Natural killer cell treated with Interleukin-12 subunit alpha and Interleukin-12 subunit beta and Interleukin-15 and Interleukin-18, amount 100 ng/mL, for 72 hours (primary cell): ENCODE measurements at places on chromosomes 1 and 21. TPM values are rescaled to one million over a fixed set of nuclear protein-coding genes. Genes with fewer than 3 reads are reported as not detected.
A peak's percentile ranks its signal among the peaks of the same experiment; 100 is the strongest.

DNA sequence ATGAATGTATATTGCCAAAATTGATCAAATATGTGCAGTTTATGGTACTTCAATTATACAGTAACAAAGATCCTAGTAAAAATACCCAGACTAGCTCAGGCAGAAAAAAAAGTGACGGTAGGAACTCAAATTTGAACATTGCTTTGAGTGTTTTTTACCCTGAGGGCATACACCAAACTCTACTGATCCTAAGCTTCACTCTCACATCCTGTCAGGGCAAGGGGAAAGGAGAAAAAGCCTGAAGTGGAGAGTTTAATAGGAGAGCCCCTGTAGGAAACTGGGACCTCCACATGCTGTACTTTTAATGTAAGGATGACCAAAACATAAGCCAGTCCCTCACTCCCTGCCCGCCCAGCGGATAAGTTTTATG is 59.8 kb upstream of the GNG12 start:
- no peak for DNase-seq

DNA sequence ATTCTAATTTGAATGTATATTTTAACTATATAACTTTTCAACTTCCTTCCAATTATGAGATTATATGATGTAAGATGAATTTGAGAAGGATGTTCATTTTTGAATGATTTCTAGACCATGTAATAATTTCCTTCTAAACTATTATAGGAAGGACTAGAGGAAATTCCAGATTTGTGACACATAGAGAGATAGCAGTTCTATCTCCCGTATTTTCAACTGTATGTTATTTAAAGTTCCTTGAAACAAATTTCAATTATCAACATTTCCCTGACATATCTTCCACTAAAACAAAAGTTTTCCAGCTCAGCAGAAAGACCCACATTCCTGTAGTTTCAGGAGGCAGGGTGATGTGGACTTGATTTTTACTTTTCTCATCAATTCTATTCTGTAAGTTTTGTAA is 396.7 kb upstream of the C1orf87 start:
- DNase-seq = no peak

DNA sequence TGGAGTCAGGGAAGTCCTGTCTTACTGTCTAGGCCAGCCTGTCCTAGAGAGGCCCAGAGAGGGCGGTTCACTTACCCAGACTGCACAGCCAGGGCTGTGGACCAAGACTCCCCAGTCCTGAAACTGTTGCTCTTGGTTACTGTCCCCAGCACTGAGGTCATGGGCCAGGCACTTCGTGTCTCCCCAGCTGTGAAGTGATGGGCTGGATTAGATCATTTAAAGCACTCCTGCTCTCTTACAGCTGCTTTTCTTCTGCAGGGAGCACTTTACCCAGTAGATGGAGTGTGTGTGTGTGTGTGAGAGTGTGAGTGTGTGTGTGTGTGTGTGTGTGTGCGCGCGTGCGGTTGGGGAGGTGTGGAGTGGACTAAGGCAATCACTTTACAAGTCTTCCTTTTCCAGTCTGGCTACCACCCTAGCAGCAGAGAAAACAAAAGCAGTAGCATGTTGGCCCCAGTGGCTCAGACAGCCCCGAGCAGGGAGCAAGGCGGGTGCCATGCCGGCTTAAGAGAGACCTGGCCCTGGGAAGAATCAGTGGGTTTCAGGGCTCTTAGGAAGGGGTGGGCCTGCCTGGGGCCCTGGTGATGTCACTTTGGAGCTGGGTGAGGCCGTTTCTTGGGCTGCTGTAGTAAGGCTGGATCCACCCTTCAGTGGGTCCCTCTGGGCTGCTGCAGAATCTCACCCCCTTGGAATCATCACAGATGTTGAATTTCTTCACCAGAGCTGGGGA is 2.4 kb downstream of the SPSB1 start:
- no peak for DNase-seq

GRCh38 chr21:36539434-36540150 is 59.7 kb upstream of the CLDN14 start:
- no peak for DNase-seq

DNA sequence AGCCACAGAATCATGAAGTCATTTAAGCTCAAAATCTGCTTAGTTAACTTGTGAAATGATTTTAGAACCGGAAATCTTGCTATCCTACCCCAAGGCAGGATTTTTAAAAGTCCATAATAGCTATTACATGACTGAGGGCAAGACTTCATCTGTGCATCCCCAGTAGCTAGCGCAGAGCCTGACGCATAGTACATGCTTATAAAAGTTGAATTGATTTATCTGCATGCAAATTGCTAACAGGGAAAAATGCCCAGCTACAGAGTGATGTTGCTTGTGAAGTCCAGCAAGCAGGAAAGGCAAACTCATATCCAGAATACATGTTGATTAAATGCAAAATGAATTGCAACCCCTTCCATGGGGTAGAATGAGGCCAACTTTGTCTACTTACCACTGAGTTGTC is 8.1 kb upstream of the MAP1LC3C start:
- DNase-seq = no peak

GRCh38 chr1:19775317-19775716 is 24.4 kb downstream of the TMCO4 start:
- no peak for DNase-seq

GRCh38 chr1:3259020-3259419 is 190.0 kb downstream of the PRDM16 start:
- DNase-seq = no peak

- DNase-seq = peak; percentile 95
Measured at GRCh38 chr1:234842726-234843641, 233.0 kb upstream of the IRF2BP2 start.

DNA sequence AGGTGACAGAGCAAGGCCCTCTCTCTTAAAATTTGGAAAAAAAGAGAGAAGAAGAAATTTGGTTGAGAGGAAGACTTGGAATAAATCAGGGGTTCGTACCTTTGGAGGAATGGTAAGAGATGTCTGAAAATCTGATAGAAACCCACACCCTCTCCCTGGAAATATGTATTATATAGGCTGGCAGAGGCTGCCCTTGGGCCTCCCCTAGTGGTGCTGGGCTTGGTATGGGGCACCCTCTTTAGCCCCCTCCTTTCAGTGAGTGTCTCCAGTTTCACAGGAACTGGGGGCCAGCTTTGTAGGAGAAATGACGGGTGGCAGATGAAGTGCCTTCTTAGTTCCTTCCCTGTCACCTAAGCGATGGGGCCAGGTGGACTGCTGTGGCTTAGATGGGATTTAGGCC is 82.9 kb upstream of the SLC2A1 start:
- DNase-seq = no peak

GRCh38 chr1:39652105-39652504 is 12.7 kb upstream of the HEYL start:
- DNase-seq = no peak

- peak; percentile 58 for DNase-seq
Measured at GRCh38 chr1:2372551-2373490, 18.5 kb downstream of the MORN1 start.

GRCh38 chr1:44108241-44108640 is 10.4 kb upstream of the KLF17 start:
- no peak for DNase-seq

- no peak for DNase-seq
Measured at GRCh38 chr1:164596172-164596571, 37.2 kb downstream of the PBX1 start.

DNA sequence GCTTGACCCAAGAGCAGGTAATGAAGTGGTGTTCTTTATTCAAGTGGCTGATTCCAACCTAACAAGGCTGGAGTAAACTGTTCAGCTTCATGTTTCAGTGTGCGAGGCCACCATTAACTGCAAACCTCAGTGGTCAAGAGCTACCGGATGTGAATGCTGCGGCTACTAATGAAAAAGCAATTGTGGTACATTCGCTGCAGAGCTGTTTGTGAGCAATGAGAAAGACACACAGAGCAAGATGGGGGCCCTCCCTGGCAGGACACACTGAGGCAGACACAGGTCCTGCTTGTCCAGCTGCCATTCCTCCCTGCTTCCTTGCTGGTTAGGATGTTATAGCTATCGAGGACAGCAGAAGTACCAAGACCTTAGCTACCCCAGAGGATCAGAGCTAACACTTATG is 26.1 kb downstream of the SYF2 start:
- no peak for DNase-seq

DNA sequence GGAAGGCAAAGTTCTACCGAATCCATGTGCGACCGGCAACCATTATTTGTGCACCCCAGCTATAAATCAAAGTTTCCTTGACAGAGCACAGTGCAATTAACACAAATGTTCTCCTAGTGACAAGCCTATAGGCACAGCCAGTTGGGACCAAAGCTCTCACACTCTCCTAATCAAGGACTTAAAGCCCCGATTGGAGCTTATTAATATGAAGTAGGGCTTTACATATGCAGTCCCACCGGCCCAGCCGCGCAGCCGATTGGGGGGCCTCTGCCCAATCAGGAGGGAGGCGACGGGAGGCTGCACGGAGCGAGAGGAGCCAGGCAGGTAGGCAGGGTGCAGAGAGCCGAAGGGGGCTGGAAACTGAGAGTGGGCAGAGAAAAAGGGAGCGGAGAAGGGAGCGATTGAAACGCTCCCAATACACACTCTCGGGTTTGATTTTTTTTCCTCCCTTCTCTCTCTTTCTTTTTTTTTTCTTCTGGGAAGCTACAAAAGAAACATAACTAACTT is at the start of gene ESRRG:
Gene ESRRG, minus strand, starts transcription at position 156 of the 507 bp plus-strand sequence. Its CDS starts 130 bp downstream, at position 26.
- no peak for DNase-seq

GRCh38 chr1:53138991-53139884 is 3.2 kb downstream of the SLC1A7 start:
- DNase-seq = no peak

DNA sequence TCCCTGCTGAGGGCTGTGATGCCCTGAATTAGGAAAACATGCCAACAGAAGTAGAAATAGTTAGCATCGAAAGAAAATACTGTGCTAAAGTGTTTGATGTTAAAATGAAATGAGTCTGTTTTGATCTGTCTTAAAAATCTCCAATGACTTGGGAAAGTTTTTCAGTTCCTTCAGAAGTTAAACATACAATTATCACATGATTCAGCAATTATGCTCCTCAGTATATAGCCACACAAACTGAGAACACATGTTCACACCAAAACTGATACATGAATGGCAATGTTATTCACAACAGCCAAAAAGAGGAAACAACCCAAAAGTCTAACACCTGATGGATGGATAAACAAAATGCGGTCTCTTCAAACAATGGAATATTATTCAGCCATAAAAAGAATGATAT is 130.6 kb downstream of the PTPN14 start:
- DNase-seq = no peak

The PLEKHN1 gene
- 1.4 TPM for total RNA-seq

The TENT5C gene
- 75.1 TPM for total RNA-seq

The PLA2G2C gene
- total RNA-seq = 0.17 TPM

The DYRK3 gene
- total RNA-seq = 8.8 TPM

The FMO3 gene
- not detected for total RNA-seq

The LCE1A gene
- not detected for total RNA-seq

The B3GALNT2 gene
- total RNA-seq = 10.3 TPM

The INKA2 gene
- 0.45 TPM for total RNA-seq

The E2F2 gene
- total RNA-seq = 10.7 TPM
